T47D (cell line): ENCODE measurements at places on chromosomes 2 and 18.
A peak's percentile ranks its signal among the peaks of the same experiment; 100 is the strongest.

DNA sequence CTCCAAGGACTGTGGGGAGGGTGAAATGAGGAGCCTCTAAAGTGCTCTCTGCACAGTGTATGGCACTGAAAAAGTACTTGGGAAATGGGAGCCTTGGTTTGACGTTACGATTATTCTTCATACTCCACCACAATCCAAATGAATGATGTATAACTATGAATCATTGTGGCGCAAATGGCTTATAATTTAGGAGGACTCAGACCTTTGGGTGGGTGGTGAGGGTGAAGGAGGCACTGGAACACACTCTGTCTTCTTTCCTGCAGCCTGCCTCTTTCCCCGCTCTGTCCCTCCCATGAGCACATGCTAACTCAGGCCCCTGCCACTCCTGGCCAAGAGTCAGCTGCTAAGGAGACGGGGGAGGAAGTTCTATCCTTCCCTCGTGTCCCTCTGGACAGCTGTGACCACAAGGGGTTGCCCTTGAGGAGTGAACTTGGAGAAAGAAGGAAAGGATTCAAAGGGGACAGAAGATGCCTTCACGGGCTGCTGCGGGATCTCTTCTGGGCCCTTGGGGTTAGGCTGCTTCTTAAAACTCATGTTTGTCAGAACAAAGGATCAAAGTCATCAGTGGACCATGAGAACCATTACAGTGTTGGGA, 36.5 kb downstream of the POLR1A start:
- DNase-seq = no peak

DNA sequence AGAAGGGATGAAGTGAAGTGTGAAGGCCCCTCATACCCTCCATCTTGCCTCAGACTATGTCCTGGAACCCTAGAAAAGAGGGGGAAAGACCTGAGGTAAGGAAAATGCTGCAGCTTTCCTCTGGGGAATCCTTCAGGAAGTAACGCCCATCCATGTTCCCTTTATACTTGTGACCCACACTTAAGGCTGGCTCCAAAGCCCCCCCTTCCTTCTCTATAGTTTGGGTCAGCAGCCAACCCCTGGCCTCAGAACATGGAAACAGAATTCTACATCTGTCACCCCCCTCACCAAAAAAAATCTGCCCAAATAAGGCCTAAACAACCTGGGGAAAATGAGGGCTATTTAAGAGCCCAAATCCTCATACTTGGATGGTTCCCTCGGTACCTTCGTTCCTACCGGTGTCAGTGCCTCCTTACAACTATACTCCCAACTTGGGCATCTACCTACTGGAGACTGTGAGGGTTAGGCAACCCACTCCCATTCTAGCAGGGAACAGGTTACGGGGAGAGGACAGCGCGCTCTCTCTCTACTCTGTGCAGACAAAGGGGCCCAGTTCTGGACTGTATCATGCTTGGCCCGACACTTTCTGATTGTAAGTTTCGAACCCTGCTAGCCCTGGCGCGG, 689 bp downstream of the OST4 start:
- no peak for DNase-seq

- no peak for DNase-seq
Observed at GRCh38 chr2:241111440-241111805, 9.3 kb upstream of the MTERF4 start.

DNA sequence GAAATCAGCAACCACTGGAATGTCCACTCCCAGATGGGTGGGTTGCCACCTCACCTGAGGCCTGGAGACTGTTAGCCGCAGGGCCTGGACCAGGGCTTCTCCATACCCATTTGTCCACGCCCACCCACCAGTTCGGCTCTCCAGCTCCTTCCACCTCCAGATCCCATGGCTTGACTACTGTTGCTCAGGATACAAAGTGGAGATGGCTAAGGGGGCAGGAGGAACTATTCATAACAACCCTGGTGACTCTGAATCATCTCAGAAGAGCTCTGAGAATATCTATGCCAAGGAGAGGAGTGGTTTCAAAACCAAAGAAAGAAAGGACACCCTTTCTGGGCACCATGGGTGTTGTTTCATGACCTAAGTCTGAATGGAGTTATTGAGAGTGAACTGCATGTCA, 145.8 kb downstream of the LAMA3 start:
- DNase-seq = no peak

- DNase-seq = peak; percentile 22
Observed at GRCh38 chr18:63994783-63995399, 25.0 kb downstream of the SERPINB8 start.

DNA sequence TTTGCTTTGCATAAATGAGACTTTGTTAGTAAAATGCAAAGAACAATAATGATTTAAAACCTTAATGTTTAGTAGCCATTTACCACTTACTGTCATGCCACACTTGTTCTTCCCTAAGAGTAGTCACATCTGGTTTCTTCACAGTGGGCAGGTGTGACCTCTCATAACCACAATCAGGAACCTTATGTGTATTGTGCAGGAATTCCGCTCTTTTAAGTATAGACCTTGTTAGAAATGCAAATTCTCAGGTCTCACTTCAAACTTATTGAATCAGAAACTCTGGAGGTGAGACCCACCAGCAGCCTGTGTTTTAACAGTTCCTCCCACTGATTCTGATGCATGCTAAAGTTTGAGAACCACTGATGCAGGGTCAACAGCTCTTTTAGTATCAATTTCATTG, 518.8 kb upstream of the MEX3C start:
- no peak for DNase-seq

GRCh38 chr18:74722237-74722636, 124.6 kb downstream of the ZNF407 start:
- DNase-seq = peak; percentile 2

GRCh38 chr2:99403084-99403483, 65.9 kb downstream of the EIF5B start:
- no peak for DNase-seq

DNA sequence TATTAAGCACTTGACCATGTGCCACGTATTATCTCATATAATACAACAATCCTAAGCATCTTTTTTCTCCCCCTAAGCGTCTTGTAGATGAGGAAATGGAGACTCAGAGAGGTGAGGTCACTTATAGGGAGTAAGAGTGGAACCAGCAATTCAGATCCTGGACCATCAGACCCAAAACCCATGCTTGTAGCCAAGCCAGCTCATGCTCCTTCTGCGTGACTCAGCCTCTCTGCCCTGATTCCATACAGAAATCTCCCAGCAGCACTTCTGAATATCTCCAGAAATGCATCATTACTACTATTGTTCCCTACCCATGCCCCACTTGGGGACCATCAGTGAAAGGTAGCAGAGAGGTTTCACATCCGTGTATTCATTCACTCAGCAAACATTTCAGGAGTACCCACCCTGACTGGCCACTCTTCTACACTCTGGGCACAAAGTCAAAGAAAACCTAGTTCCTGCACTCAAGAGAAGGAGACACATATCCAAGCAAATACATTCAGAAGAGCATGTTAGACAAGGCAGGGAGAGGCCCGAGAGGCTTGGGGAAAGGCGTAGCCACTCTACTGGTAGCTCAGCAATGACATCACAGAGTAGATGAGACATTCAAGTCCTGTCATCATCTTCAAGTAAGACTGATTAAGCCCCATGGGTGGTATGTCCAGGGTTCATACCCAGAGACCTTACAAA, 141.9 kb downstream of the MTCL1 start:
- no peak for DNase-seq

GRCh38 chr2:208983486-208983885, 440.4 kb upstream of the MAP2 start:
- DNase-seq = peak; percentile 57

GRCh38 chr2:145771525-145771924, 1251.6 kb upstream of the ZEB2 start:
- DNase-seq = no peak

DNA sequence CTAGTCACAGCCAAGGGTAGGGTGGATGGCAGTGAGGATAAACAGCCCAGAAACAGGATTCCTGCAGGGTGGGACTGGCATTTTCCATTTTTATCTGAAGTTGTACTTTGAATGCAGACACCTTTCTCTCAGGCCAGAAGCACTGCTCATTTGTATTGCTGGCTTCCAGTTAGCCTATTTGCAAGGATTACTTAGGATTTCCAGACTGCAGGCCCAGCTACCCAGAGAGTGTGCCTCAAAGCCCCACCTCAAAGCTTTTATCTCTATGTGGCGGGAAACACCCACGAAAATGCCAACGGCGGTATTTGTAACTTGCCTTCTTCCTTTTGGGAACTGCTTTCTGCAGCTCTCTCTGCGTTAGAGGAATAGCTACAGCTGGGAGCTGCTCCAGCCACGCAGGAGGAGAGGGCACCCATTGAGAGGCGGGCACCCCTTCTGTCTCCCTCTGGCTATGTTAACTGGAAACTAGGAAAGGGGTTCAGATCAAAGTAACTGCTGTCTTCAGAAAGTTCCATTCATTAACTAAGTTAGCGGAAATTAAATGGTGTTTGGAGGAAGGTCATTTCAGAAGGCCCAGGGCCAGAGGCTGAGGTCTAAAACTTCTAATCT, 144.9 kb downstream of the TGIF1 start:
- DNase-seq = no peak

DNA sequence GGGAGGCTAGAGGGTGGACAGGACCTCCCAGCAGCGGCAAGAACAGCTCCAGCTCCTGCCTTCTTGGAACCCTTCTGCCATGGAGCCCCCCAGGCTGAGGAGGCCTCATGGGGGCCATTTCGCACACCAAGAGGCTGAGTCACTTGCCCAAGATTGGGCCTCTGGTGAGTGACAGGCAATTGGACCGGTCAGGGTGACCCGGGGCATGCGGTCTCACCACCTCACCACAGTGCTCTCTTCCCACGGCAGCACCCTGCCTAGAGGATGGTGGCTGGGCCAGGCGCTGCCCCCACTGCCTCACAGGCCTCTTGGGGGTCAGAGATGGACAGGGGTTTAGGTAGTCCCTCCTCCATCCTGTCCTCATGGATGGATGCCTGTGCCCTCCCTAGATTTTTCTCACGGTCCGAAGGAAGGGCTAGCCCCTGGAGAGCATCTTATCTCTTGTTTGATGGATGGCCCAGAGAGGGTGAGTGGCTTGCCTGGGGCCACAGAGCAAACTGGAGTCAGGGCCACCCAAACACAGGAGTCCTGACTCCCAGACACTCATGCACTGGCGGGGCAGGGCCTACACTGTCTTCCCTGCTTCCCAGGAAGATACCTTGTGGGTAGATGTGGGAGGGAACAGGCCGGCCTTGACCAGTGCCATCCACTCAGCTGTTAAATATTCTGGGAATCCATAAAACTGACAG, 119.2 kb downstream of the INHBB start:
- no peak for DNase-seq

GRCh38 chr2:208556983-208557484, 150.4 kb downstream of the PTH2R start:
- DNase-seq = no peak

DNA sequence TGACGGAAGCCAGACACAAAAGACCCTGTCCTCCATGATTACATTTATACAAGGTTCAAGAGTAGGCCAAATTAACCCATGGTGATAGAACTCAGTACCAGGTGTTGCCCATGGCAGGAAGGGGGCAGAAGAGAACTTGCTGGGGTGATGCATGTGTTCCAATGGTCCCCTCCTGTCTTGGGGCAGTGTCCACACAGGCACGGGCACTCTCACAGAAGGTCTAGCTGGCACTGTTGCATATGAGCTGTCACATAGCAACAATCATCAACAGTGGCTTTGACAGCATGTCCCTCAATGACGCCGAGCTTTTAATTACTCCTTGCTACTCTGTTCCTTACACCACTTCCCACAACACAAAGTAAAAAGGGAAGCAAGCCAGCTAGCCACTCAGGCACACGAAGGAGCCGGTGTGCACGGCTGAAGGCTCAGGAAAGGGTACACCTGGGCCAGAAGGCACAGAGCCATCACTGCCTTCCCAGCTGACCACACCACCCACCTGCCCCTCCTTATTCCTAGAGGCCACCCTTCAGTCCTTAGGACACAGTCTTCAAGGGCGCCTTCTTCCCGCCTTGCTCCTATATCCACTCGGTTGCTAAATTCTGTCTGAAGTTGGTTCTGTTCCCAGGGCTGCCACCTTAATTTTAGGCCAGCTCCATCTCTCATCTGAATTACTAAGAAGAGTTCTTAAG, 28.9 kb downstream of the RPL31 start:
- DNase-seq = no peak

- no peak for DNase-seq
Observed at GRCh38 chr2:64237266-64237665, 93.0 kb upstream of the PELI1 start.

DNA sequence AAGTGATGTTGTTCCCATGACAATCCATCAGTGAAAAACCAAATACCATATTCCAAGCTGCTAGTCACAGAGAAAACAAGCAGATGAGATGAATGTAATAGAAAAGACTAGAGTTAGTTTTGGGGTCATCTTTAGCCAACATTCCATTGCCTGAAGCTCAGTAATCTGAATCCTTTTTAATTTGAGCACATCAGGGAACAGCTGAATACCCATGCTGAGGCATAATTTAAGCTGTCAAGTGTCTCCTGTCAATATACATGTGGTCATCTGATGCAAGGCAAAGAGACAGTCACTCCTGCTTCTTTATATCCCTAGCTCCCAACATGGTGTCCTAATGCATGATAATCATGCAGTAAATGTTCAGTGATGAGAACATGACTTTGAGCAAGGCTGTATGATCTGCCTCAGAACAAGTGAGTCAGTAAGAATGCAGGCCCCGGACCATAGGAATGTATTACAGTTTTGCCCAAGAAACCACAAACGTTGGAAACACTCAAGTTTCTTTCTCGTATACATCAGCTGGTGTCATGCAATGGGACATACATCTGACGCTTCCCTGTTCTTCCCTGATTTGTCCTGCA, 48.0 kb downstream of the CDK15 start:
- no peak for DNase-seq

DNA sequence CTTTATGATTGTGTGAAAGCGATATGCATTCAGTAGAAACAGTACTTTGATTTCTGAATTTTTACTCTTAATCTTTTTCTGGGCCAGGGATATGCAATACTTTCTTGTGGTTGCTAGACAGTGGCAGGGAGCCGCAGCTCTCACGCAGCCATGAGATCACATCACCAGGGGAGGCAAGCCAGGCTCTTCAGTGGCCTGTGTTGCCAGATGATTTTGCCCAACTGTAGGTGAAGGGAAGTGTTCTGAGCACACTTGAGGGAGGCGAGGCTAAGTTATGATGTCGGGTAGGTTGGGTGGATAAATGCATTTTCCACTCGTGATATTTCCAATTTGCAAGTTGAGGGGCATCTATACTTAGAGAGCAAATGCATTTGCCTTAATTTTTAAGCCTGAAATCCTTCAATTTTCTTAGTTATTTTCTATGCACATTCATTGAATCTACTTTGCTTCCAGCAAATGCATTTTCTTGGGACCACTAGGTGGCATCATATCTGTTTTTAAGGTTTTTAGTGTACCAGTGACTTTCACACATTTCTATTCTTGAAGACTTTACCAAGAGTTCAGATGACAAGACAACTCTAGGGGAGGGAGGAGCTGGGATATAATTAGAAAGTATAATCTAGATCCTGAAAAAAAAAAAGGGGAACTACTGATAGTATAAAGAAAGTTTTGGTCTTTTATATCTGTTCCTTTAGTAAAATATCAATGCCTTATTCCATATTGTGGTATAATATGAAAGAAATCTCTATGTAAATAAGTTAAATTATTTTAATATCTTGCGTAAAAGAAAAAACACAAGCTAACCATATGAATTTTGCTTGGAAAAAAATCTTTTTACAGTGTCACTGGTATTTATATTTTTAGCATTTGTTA, 643.3 kb downstream of the SOCS6 start:
- DNase-seq = peak; percentile 46

GRCh38 chr2:177484180-177484795, 91.7 kb downstream of the AGPS start:
- no peak for DNase-seq
